ENCODE measurements at places on chromosomes 2 and 18. TPM values are rescaled to one million over a fixed set of nuclear protein-coding genes. Genes with fewer than 3 reads are reported as not detected.

- DNase-seq = no peak
Observed at GRCh38 chr18:68234676-68235075, 480.2 kb downstream of the TMX3 start.

- DNase-seq = no peak
Observed at GRCh38 chr2:180733330-180733729, 247.1 kb upstream of the UBE2E3 start.

DNA sequence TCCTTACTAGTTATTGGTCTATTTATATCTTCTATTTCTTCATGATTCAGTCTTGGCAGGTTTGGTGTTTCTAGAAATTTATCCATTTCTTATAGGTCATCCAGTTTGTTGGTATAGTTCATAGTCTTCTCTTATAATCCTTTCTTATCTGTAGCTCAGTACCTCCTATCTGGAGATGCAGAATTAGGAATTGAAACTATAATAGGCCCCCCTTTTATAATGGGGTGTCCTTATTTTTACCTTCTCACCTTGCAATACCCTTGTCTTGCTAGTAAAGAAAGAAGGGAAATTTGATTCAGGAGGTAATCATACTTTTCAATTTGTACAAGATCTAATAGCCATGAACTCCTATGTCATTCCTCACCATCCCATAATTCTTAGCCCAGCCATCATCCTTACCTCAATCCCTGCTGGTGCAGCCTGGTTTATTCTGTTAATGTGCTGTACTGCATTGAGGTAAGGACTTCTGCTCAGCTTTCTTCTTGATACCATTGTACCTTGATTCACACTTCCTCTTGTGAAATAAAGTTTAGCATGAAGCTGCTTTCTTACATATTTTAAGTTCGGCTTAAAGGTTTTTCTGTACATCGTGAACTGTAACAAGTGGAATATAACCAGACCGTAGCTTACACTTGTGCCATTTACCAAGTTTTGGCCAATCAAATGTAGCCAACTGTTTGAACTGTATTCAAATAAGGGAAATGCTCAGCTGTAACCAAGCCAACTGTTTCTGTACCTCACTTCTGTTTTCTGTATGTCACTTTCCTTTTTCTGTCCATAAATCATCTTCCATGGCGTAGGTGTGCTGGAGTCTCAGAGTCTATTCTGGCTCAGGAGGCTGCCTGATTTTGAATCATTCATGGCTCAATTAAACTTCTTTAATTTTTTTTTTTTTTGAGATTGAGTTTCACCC is 40.1 kb upstream of the PTH2R start:
- DNase-seq = no peak

DNA sequence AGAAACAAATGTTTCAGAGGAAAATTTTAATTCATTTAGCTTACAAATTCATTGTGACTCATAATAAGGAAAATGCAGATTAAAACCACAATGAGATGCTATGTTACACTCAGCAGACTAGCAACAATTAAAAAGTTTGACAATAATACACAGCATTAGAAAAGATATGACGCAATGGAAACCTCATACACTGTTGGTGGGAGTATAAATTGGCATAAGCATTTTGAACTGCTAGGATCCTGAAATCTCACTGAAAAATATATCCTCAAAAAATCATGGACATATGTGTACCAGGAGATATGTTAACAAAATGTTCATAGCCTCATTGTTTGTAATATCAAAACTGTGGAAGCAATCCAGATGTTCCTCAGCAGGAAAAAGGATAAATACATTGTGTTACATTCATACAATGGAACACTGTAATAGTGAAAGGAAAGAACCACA is 13.7 kb downstream of the CALCRL start:
- peak; percentile 48 for DNase-seq

Gene SNORC
- 0.56 TPM for polyA plus RNA-seq

Gene MAP2
- 10.0 TPM for polyA plus RNA-seq

Gene TSPYL6
- not detected for polyA plus RNA-seq

DNA sequence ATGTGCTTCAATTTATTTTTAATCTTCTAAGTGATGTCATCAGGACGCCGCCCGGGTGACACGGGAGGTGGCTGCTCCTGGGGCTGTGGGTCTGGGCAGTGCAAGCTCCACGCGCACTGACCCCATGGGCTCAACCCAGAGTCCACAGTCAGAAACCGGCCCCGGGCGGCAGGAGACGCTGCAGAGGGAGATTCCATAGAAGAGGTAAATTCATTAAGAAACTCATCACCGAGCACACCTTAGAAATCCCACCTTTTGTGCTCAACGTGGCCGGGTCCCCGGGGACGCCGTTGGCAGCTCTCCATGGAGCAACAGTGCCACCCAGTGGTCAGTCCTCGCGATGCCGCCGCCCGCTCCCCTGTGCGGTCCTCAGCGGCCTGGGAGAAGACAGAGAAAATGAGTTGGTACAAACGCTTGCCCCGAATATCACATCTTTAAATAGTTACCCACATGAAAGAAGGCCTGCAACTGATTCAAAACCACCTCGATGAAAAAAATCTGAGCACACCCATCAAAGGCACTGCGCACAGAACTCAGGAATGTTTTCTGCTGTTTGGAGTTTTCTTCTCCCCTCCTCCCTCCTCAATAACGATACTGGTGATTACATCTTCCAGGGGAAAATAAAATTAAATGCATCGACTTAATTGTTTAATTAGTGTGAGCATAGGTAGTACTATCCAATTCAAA is 92.6 kb downstream of the CMPK2 start:
- peak; percentile 56 for DNase-seq

Data from muscle of leg (tissue), 16 donors.